ENCODE measurements at places on chromosomes 4 and X. TPM values are rescaled to one million over a fixed set of nuclear protein-coding genes. Genes with fewer than 3 reads are reported as not detected.
A peak's percentile ranks its signal among the peaks of the same experiment; 100 is the strongest.

Gene TREX2
- 0.36 TPM for total RNA-seq

Gene GPR50
- total RNA-seq, result not detected

Gene WDR1
- total RNA-seq, result 782 TPM

DNA sequence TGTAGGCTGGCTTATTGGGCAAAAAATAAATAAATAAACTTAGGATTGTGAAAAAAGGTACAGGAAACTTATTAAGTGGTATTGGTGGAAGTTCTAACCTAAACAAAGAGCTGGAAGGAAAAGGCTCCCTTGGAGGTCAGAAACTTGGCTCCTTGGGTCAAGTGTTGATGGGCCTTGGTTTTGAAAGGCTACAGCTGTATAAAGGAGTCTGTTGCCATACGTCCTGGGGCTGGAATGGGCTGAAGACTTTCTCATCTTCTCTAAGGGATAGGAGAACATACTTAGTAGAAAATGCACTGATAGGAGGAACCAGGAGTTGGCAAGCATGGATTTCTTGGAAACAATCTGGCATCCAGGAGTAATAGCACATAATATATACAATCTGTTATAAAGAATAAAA, 56.6 kb downstream of the PDLIM5 start:
- peak; percentile 21 for DNase-seq

DNA sequence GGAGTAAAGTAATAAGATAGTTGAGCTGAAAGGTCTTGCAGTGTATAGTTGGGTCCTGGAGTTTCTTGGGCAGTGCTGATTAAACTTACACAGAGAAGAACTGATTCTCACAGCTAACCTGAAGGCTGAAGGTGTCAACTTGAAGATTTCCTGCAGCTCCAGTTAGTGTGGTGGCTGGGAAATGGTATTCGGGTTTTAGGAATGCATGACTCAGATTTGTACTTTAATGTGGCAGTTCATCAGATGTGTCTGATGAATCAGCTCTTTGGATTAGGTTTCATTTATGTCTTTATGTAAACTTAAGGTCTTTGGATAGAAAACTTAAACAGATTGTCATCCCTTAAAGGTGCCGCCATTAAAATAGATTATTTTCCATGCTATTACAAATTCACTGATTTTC, 200.0 kb downstream of the IL1RAPL1 start:
- peak; percentile 84 for DNase-seq

- no peak for DNase-seq
These were observed 116.6 kb downstream of the IRF2 start for GRCh38 chr4:184357772-184358171.

DNA sequence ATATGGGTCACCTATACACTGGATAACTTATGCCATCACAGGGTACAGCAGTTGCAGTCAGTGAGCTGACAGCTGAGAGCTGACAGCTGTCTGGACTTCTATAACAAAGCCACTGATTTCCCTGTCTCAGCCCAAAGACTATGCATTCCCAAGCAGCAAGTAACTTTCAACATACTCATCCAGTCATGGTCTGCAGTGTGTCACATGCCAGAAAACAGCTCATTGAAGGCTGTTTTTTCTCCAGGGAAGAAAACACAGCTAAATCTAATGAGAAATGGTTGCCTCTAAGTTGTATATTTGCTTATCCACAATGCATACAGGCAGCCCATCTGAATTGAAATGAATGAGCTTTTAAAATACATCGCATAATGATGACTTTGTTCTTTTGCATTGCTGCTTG, 6.3 kb downstream of the KIAA1210 start:
- peak; percentile 31 for DNase-seq

DNA sequence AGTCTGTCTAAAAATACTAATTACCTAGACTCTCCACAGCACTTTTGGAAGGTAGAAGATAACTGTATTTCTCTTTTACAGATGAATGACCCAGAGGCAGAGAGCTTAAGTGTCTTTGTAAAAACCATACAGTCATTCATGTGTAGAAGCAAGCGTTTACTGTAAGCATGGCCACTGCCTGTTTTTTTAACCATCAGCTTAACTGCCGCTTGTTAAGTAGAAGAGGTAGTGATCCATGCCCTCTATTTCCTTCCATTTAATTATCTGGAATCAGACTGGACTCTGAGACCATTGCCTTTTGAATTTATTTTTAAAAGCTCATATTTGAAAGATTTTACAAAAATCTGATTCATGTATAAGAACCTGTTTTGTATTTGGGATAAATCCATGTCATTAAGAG, 111.2 kb upstream of the TECRL start:
- DNase-seq, result no peak

All from IMR-90 (cell line).